ENCODE measurements at places on chromosomes 7 and 10.

DNA sequence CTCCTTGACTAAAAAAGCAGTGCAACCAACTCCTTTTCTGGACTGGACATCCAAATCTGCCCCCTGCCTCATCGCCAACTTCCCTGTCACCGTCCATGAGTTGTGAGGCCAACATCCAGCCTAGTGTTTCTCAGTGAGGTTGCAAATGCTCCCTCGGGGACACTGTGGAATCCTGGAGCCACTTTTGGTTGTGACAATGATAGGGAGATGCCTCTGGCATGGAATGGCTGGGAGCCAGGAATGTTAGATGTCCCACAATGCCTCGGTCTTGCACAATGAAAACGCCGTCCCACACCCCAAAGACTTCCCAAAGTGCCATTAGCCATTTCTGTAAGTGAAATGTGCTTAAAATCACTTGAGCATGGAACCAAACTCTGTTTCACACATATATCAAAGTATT is 105.2 kb downstream of the OSBPL3 start:
- no peak for DNase-seq

- peak; percentile 19 for DNase-seq
Measured at GRCh38 chr10:28503114-28503513, 29.8 kb upstream of the WAC start.

DNA sequence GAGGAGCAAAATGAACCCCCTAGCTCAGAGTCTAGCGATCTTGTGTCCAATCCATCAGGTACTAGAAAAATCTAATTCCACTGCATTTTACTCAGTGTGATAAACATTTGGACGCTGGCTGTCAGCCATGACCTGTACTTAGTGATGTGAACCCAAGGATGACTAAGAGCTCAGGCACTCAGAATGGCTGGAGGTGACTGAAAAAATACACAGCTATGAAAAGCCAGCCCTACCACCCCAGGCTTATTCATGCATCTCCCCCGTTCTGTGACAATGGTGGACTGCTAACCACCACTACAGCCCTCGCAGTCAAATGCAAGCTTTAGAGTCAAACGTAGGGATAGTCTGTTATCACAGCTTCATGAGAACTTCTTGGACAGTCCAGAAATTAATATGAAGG is 14.9 kb downstream of the AFAP1L2 start:
- DNase-seq: no peak

DNA sequence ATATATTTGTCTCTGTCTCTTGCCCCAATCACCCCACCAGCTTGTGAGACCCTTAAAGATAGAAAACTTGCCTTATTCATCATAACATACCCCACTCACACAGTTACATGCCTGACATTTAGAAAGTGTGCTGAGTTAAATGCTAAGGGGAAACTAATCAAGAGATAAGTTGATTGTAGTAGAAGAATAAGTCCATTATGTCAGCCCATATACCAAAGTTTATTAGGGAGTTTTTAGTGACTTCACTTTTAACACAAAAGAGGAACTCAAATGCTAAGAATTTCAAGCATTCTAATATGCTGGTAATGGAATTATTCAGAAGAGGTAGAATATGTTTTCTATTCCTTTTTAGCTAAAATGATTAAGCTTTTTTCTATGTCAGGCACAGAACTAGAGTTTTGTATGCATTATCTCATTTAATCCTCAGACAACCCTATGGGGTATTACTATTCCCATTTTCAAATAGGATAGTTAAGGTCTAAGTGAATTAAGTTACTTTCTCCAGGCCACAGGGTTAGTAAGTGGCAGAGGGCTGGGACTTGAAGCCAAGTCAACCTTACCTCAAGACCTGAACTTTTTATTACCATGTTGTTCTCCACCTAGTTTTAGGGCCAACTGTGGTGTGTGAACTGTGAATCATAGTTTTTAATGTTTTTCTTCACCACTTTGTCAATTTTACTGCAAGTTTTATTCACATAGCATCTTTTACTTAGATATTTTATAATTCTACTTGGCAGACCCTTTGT is 19.6 kb downstream of the ASAH2 start:
- DNase-seq: no peak

- no peak for DNase-seq
Measured at GRCh38 chr10:112969542-112969941, 19.5 kb downstream of the TCF7L2 start.

GRCh38 chr10:73554721-73555120 is 36.4 kb downstream of the USP54 start:
- no peak for DNase-seq

DNA sequence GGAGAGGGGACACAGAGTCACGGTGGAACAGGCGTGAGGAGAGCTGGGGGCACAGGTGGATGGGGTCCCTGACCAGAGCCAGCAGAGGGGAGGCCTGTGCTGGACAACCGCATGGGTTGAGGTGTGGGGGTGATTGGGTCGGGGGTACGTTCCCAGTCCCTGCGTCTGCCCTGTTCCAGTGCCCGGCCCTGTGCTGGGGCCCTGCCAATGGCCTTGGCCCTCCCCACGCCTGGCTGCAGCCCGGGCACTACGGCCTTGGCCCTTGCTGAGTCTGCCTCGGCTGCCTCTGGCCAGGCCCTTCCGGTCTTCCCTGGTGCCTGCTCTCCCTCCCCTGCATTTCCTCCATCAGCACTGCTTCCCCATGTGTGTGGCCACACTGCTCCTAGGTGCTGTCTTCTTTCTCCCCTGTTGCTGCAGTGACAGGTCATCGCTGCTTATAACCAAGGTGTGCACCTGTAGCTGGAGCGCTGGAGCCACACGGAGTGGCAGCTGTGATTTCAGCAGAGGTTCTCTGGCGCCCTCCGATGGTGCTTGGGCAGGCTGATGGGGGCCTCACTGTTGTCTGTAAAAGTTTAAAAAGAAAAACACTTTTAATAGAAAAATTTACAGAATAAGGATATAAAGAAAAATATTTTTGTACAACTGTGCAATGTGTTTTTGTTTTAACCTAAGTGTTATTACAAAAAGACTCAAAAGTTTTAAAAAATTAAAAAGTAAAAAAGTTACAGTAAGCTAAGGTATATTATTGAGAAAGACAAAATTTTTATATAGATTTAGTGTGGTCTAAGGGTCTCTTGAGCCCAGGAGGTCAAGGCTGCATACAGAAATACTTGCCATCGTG is 45.2 kb upstream of the BHLHA15 start:
- no peak for DNase-seq

DNA sequence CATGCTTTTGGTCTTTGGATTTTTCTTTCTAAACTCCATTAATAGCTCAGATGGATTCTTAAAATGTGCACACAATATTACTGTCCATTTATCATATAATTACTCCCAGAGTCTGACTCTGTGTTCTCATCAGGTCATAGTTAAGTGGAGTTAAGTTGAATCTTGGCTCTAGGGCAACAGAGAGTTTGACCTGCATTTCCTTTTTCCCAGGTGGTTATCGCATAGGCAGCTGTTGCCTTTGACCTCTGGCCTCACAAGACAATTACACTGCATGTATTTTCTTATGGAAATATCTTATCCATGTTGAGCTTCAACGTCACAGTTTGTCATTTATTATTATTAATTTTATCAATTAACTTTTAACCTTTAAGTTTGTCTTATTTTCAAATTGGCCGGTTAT is 237.5 kb upstream of the HGF start:
- DNase-seq: no peak

- DNase-seq: no peak
Measured at GRCh38 chr7:28038175-28038797, 142.3 kb downstream of the JAZF1 start.

All from right renal pelvis (tissue), 4 donors.